Stimulated activated CD4-positive, alpha-beta T cell treated with anti-CD3 and anti-CD28 coated beads, Interleukin-12 subunit alpha, Interleukin-12 subunit beta, amount 100 ng/mL, for 24 hours (primary cell): ENCODE measurements at places on chromosomes 16 and 17.

GRCh38 chr16:5916711-5917191, 819.2 kb upstream of the EEF2KMT start:
- DNase-seq, result no peak

DNA sequence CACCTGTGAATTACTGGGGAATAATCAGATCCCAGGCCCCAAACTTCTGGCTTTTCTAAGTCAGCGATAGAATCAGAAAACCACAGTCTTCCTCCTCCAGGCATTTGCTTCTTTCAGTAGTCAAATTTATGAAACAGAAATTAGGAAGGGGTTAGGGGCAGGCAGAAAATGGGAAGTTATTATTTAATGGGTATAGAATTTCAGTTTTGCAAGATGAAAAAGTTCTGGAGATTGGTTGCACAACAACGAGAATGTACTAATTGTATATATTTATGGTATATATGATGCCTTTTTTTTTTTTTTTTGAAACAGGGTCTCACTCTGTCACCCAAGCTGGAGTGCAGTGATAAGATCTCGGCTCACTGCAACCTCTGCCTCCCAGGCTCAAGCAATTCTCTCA, 23.5 kb downstream of the ORC6 start:
- DNase-seq, result no peak

DNA sequence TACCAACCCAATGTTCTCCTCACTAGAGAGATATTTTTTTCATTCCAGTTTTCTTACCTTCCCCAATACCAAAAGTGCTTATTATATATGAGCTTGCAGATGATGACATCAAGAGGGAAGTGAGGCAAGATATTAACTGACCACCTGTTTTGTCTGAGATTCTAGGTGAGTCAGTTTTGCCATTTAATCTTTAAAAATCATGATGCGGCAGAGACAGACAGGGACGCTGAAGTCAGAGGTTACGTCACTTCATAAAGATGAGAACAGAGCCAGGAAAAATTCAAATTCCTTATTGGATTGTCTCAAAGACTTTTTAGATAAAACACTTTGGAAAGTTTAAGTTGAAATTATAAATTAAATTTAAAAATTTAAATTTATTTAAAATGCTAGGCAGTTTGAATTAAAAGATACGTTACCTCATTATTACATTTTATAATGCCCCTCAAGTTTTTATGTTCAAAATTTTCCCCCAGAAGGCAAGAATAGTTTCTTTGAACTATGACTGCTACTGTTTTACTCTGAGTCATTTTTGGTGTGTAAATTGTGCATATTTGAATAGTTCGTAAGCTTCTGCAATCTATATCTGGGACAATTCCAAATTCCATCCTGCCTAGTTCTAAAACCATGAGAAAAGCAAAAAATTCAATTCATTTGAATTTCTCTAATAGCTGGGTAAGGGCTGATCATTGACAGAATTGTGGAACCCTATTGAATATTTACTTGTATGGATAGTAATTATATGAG, 839.6 kb upstream of the GOT2 start:
- no peak for DNase-seq

- DNase-seq, result no peak
Measured at GRCh38 chr16:56237451-56237930, 46.2 kb downstream of the GNAO1 start.

- DNase-seq, result no peak
Measured at GRCh38 chr17:48433896-48434295, 3.9 kb upstream of the SKAP1 start.

GRCh38 chr17:31794111-31794510, 64.9 kb downstream of the COPRS start:
- DNase-seq, result no peak

DNA sequence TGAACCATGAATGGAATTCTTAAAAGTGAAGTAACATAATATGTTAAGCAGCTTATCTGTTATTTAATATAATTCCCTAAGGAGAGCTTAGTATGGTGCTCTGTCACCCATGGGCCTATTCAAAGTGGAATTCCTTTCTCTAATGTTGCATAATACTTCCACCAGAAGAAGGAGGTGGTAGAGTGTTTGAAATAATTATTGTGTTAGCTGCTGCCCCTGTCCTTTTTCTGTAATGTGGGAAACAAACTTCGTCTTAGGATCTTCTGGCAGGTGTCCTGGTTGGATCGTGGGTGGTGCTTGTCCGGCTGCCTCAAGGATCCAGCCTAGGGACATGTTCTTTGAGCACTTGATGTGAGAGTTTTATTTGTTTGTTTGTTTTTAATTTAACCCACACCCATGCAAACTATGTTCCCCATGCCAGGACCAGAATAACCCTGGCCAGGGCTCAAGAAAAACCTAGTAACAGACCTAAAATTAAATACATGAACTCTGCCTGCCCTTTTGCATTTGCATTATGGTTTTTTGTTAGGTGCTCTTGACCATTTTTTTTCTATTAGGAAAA, 46.1 kb downstream of the ZNRF1 start:
- no peak for DNase-seq

DNA sequence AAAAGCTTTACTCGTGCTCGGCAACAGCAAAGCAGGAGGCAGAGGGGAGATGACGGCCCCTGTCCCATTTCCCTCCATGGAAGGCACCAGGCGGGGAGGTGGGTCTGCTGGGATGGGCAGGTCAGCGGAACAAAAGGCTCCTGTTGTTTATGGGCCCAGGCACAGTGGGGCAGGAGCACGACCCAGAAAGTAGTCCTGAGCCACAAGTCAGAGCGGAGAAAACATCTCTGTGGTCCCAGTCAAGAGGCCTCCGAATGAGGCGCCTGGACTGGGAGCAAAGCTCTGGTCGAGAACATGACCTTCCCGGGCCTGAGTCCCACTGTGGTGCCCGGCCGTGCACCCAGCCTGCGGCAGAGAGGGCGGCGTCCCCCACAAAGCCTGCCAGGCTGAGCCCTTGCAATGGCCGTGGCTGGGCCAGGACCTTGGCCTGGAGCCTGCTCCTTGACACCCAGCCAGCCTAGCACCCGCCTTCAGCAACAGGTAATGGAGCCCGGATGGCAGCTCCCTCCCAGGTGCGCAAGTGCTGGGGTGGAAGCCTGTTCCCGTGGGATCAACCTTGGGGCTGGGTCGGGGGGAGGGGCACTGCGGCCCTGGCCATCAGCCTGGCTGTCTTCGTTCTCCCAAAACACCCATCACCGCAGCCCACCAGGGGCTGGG, 3.6 kb downstream of the RFNG start:
- no peak for DNase-seq

GRCh38 chr16:10880594-10881452, 3.8 kb downstream of the CIITA start:
- no peak for DNase-seq

DNA sequence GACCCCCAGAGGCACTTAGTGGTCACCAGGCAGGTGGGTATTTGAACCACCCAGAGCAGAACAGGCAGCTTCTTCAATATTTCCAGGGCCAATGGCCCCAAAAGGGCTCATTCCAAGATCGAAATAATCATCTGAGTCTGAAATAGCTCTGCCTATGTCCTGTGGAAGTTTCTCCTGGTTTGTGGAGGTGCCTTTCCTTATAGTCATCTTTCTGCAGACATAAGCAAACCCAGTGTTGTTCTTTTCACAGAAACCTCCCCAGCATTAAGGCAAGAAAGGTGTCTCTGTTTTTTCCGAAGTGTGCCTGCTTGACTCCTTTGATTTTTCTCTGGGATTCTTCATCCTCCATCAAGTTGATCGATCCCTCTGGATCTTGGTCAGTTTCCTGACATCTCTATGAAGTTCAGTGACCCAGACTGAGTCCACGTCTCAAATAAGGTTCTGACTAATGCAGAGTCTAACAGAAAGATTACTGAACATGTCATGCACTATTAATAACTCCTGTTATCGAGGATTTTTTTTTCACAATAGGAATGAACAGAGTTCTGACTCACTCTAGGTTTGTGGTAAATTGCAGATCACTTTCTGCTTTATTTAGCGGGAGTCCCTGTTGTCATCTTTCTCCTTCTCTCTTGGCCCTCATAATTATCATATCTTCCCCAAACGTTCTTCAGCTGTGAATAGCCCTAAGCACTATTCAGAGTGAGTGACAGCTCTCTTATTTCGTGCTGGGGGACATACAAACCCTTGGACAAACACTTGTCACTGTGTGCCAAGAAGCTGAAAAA, 1.5 kb downstream of the LRRC3C start:
- DNase-seq, result no peak

- DNase-seq, result no peak
Measured at GRCh38 chr16:46839986-46840443, 9.0 kb upstream of the C16orf87 start.

GRCh38 chr16:88936556-88937205, 40.3 kb downstream of the CBFA2T3 start:
- no peak for DNase-seq

- no peak for DNase-seq
Measured at GRCh38 chr17:20979792-20980083, 63.1 kb downstream of the USP22 start.

- DNase-seq, result no peak
Measured at GRCh38 chr16:79754501-79754900, 154.0 kb upstream of the MAF start.

DNA sequence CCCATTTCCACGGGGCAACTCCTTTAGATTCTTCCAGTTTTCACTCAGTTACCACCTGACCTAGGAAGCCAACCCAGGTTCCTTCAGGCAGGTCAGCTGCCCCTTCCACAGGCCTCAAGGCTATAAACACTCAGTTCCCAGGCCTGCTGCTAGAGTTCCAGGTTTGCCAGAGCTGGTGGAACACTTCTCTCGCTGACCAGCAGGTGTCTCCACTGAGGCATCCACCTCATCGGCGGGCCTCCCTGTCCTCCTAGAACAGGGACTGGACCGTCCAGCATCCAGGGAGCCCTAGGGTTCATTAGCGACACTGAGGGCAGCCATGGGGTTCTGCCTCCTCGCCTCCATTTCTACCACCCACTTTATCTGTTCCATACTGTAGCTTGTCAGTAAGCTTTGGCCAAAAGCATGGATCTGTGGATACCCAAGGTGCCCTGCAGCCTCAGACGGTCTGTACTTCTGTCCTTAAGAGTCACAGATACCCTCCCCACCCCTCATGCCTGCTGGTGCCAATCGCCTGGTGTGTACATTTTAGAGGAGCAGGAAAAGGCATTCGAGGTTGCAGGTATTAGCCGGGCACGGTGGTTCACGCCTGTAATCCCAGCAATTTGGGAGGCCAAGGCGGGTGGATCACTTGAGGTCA, 29.0 kb downstream of the PIMREG start:
- peak; percentile 64 for DNase-seq

DNA sequence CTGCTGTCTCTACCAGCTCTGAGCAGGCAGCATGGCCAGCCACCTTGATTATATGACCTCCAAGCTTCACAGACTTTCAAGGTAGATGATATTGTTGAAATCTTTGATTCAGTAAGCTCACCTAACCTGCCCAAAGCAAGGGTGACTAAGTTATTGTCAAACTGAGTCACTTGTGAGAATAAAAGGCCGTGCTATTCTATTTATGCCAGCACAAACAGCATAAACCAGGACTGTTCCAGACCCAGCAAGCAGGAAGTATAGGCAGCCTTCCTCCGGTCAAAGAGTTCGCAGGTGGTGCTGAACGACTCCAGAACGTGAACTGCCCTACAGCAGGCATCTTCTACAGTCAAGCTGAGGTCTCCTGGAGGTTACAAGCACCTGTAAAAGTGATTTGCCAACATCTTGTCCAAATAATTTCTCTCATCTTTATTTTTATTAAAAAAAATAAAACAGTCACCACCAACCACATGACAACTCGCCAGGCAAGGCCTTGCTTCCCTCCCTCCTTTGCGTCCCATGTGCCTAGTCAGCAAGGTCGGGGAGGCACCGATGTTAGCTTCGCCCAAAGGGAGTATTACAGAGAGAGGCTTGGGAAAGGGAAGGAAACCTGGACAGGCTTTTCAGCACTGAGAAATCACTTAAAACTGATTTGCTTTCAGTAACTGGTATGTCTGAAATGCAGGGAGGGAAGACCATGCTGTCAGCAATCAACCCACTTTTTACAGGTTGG, 10.8 kb downstream of the ARL2BP start:
- DNase-seq, result no peak

DNA sequence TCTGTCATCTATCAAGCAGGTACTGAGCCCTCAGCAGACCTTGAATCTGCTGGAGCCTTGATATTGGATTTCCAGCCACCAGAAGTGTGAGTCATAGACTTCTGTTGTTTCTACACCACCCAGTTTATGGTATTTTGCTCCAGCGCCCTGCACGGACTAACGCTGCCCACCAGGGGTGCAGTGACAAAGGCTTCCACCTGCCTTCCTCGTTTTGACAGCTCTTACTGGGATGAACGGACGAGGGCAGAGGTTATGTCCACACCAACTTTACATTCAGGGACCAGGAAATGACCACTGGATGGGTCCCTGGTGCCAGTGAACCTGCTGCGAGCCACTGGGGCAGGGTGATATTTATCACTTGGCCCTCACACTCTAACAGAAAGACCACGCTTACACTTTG, 66.6 kb upstream of the CBX4 start:
- DNase-seq, result no peak

GRCh38 chr16:51864575-51864974, 682.4 kb downstream of the TOX3 start:
- no peak for DNase-seq

- no peak for DNase-seq
Measured at GRCh38 chr16:56600398-56600999, 7.9 kb upstream of the MT2A start.

- no peak for DNase-seq
Measured at GRCh38 chr17:28071891-28072606, 29.6 kb downstream of the NLK start.

DNA sequence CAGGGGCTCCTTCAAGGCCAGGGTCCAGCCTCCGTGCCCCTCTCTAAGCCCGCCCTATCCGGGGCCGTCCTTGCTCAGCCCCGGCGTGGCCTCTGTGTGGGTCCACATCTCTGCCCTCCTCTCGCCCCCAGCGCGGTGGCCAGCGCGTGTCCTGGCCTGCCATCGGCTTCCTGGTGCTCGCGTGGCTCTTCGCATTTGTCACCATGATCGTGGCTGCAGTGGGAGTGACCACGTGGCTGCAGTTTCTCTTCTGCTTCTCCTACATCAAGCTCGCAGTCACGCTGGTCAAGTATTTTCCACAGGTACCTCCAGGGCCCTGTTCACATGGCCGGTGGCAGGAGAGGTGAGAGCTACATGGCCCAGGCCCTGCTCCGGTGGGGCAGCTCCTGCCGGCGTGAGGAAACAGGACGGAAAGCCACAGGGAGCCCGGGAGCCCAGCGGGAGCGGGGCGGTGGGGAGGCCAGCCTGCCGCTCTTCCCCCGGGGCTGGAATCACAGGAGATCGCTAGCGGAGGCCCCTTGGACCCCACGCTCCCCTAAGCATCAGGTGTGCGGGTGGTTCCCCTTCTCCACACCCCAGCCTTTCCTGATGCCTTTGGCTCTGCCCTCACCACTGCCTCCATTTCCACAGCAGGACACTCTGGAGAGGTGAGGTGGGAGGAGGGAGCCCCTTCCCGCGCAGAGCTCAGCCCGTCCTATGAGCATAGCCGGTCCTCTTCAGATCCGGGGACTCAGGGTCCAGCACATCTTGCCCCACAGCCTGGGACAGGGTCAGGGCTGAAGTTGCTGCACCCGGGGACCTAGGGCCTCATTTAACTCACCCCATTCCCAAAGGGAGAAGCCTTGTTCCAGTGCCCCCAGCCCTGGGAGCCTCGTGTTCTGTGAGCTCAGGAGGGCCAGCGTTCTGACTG, 10.2 kb downstream of the TAX1BP3 start:
- no peak for DNase-seq

GRCh38 chr17:2442166-2442565, 41.3 kb upstream of the MNT start:
- no peak for DNase-seq

GRCh38 chr16:52312716-52313115, 234.2 kb downstream of the TOX3 start:
- DNase-seq, result no peak
